ENCODE measurements at places on chromosomes 16 and 17.

DNA sequence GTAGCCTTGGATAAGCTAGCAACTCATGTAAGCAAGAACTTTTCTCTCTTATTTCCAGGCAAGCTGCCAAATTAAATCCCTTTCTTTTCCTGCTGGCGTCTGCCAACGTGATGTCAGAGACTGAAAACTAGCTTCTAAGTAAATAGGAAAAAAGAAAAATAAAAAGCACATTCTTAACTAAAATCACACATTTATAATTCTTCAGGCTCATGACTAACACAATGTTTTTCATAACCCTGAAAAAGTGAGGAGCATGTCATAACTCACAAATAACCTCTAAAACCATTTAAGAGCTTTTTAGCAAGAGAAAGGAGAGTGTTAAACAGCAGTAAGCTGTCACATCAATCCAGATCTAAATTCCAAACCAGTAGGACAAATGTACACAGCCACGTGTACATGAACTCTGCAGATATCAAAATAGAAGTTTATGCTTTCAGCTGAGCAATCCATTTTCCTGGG lies 110.0 kb downstream of the N4BP1 start:
- DNase-seq: no peak

DNA sequence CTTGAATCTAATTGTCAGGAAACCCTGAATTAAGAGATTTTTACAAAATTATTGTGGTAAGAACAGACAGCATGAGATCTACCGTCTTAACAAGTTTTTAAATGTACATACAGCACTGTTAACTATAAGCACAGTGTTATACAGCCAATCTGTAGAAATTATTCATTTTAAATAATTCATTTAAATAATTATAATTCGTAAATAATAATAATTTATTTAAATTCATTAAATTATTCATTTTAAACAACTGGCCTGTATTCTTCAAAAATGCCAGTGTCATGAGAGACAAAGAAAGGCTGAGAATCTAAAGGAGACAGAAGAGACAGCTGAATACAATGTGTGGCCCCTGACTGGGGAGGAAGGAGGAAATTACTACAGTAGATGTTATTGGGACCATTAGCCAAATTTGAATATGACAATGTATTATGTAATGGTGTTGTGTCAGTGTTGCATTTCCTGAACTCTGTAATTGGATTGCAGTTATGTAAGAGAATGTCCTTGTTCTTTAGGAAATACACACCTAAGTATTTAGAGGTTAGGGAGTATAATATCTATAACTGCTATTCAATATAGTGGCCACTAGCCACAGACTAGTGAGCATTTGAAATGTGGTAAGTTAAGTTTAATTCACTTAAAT lies 2.3 kb downstream of the RSAD1 start:
- DNase-seq: no peak

DNA sequence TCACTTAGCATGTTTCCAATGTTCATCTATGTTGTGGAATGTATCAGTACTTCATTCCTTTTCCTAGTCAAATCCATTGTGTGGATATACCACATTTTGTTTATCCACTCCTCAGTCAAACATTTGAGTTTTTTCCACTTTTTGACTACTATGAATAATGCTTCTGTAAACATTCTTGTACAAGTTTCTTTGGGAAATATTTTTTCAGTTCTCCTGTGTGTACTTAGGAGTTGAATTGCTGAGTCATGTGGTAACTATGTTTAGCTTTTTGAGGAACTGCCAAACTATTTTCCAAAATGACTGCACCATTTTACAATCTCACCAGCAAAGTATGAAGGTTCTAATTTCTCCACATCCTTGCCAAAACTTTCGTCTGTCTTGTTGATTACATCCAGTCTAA lies 223.7 kb upstream of the AXIN2 start:
- no peak for DNase-seq

- no peak for DNase-seq
Measured at GRCh38 chr17:75843577-75844529, at the start of gene UNC13D. TSS of gene UNC13D (minus strand) at chr17:75844404. CDS start at chr17:75844337, 67 bp downstream.

DNA sequence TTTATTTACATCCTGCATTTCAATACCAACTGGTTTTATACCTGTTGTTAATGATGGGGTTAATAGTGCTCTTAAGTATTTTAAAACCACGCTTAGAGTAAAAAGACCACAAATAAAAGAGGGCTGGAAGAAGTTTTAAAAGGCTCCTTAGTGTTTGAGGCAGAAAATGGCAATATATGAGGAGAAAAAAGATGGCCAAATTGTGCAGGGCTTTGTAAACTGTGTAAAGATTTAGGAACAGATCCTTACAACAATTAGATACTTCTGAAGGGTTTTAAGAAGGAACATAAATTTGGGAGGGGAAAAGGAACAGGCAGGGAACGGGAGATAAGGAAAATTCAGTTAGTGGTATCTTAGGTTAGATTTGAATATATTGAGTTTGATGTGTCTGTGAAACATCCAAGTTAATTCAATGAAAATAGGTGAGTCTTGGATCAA lies 12.7 kb downstream of the CDC27 start:
- DNase-seq: no peak

DNA sequence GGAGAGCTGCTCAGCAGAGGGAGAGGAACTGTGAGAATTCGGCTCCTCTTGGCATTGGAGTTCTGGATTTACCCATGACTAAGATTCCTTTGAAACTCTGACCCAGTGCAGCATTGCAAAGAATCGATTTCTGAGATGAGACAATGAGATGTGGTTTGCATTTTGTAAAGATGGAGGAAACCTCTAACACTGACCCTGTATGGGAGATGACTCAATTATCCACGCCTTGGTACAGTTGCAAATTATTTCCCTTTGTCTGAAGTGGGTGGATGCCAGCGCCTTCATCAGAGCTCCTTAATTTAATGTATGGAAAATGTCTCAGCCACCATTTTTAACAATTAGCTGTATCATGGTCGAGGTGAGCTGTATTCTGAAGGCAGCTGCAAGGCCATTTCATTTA lies 53.4 kb downstream of the NUP93 start:
- no peak for DNase-seq

DNA sequence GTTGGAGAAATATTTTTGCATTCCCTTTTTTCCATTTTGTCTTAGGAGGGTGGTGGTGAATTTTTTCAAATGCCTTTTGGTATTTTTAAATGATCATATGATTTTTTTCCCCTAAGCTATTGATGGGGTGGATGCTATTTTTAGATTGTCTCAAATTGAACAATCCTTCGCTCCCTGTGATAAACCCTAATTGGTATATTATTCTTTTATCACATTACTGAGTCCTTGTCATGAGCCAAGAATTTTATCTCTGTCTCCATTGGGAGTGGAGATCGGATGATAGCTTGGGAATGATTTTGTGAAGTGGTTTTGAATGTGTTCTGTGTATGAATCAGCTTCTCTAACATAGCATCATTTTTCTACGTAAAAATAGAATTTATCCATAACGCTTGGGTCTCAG lies 15.4 kb downstream of the NECAB2 start:
- DNase-seq: no peak

- DNase-seq: no peak
Measured at GRCh38 chr17:82920150-82920549, 80.3 kb upstream of the ZNF750 start.

DNA sequence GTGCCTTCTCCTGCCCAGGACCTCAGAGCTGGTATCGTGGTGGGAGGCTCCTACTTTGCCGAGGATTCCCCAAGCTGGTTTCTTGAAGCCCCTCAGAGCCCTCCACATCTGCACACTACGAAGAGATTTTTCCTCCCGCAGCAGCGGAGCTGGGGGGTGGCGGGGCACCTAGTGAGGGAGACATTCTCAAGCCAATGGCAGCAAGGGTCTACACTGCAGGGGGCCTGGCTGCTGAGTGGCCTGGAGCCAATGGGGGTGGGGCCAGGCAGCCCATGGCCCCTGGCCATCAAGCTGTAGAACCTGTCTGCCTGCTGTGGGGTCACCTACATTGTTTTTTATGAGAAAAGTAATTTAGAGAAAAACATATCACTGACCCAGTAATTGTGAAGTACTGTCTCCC lies 5.0 kb downstream of the SLC26A11 start:
- no peak for DNase-seq

DNA sequence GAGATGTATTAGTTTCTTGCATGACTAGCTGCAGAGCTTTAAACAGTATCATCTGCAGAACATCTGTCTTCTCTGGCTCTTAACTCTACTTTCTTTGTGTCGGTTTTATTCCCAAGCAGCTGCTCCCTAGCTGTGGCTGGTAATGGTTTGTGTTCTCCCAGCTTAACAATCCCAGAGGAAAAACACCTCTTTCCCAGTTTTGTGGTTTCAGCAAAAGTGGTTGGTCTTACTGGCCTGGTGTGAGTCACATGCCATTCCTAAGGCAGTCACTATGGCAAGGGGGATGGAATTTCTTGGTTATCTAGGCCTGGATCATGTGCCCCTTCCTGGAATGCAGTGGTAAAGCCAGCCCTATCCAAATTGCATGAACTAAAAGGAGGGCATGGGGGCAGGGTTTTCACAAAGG lies 27.5 kb downstream of the OMG start:
- no peak for DNase-seq

- no peak for DNase-seq
Measured at GRCh38 chr17:47735536-47736011, 2.5 kb downstream of the TBX21 start.

- no peak for DNase-seq
Measured at GRCh38 chr17:65559461-65559803, 2.0 kb downstream of the AXIN2 start.

- no peak for DNase-seq
Measured at GRCh38 chr16:85761861-85762260, 11.0 kb upstream of the C16orf74 start.

DNA sequence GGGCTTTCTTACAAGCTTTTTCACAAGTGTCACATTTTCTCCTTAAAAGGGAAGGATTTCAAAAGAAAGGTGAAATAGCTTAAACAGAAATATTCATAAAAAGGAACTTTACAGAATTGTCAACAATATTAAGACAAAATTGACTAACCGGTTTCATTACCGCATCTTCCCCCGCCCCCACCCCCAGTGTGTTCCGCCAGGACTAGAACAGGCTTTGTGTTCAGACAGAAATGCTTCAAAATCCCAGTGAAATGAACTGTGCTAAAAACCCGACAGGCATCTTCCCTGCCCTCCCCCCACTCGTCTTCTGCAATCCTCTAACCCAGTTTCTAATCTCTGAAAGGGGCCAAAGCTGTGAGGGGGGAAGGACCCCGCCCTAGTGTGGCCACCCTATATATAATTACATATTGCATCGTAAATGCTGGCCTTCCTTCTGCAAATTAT lies 990 bp upstream of the ROGDI start:
- DNase-seq: no peak

- DNase-seq: no peak
Measured at GRCh38 chr16:89413811-89414585, 76.4 kb downstream of the ANKRD11 start.

DNA sequence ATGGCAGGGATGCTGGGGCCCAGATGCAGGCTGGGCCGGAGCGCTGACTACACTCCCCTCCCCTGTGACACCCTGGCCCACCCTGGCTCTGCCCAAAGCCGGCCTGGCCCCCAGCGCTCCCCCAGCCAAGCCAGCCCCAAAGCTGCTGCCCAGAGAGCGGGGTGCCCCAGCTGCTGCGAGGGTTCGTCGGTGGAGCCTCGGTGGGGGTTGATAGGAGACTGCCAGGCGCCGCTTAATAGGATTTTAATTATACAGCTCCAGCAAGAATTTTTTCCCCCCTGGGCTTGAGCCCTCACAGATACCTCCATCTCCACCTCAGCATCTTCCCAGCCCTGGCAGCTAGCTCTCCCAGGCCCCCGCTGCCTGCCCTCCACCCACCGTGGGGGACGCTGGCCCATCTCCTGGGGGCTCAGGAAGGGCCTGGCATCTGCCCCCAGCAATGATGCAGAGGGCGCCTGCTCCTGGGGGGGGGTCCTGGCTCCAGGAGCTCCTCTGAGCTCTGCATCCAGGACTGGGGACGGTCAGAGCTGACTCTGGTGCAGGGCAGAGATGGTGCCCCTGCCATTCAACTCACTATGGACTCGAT lies 36.8 kb upstream of the DLX4 start:
- no peak for DNase-seq

DNA sequence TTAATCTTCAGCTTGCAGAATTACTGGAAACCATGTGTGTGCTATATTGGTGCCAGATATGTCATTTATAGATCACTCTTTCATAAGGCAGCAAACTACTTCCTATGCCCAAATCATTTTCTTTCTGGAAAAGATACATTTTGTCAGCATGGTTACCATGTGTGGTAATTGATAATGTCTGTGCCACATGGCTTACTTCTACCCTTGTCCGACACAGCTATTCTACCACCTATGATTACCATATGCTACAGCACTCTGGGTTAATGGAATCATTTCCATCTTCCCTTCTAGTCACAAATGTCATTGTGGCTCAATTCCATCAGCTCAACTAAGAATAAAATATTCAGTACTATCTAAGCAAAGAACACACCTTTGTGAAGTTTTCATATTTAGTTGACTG lies 8.0 kb upstream of the PPM1E start:
- DNase-seq: no peak

GRCh38 chr17:40194821-40195220 lies 17.6 kb downstream of the RAPGEFL1 start:
- no peak for DNase-seq

- DNase-seq: no peak
Measured at GRCh38 chr17:40058186-40058784, 4.1 kb upstream of the MED24 start.

- DNase-seq: no peak
Measured at GRCh38 chr17:4542003-4542725, 13.0 kb downstream of the MYBBP1A start.

DNA sequence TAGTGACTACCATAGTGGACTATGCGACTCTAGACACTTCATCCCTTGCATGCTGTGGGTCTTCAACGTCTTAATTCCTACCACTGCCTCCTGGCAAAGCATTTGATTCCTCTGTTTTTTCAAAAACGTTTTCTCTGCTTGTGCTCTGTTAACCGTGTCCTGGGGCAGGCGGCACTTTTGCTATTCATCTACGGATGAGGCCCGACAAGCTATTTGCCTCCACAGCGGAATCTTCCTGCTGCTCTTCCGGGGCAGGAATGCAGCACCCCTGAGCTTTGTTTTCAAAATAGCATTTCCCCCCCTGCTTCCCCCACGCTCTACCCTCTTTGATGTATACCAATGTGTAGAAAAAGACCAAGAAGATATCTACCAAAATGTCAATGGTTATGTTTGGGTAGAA lies 39.8 kb upstream of the METTL16 start:
- DNase-seq: no peak

DNA sequence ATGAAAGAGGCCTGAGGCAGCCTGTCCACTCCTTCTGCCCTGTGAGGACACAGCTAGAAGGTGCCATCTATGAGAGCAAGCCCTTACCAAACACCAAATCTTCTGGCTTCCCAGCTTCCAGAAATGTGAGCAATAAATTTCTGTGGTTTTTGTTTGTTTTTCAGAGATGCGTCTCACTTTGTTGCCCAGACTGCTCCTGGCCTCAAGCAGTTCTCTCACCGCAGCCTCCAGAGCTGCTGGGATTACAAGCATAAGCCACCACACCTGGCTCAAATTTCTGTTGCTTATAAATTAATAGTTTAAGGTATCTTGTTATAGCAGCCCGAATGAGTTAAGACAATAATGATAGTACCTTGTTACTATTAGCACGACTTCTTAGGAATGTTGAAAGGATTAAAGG lies 12.5 kb upstream of the SLC16A11 start:
- DNase-seq: no peak
